ENCODE measurements at places on chromosomes 5 and 9.

DNA sequence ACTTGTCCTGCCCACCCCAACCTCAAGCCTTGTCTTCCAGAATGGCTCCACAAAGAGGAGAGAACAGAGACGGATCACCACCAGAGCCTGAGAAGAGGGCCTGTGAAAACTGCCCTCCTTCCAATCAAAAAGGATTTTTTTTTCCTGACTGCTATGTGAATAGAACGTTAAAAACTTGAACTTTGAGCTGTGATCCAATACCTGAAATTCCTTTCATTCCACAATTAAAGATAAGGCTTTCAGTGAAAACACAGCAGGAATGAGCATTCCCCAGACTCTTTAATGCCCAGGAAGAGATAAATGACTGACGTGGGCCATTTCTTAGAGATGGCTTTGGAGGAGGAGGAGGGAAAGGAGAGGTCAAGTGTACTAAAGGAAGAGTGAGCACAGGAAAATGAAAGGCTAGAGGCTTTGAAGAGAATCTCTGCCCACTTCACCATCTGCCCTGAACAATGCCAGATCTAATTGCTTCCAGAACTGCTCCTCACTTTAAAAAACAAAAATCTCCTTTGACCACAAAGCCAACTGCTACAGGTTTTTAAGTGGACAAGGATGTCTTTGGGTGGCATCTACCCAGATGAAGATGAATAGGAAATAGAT lies 177.9 kb upstream of the MAP3K1 start:
- no peak for DNase-seq

DNA sequence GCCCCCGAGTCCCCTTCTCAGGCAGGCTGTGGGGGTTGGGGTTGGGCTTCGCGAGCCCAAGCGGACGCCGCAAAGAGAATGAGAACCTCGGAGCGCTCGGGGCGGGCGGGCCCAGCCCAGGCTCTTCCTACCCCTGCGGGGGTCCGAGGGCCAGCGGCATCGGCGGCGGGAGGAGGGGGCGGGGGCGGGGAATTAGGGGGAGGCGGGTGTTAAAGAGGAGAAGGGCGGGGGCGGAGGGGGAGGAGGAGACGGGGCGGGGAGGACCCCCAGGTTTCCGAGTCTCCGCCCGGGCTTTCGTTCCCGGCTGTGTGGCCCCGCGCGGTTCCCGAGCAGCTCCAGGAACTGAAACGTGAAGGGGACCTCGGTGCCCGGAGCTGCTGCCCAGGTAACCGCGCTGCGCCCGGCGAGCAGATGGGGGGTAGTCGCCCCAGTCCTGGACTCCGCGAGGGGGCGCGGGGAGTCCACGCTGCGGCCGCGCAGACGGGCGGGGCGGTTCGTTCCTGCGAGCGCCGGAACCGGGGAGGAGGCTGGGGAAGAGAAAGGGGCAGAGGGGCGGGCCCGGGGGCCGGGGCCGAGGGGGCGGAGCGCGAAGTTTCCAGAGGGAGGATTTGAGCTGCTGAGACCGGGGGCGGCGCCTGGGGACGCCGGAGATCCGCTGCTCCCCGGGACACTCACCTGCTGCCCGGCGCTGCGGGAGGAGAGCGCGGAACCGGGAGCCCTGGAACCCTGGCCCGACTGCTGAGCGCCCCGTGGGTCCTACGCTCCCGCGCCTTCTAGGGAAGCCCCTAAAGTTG lies 38.4 kb upstream of the PLEKHG4B start:
- DNase-seq = peak; percentile 36

DNA sequence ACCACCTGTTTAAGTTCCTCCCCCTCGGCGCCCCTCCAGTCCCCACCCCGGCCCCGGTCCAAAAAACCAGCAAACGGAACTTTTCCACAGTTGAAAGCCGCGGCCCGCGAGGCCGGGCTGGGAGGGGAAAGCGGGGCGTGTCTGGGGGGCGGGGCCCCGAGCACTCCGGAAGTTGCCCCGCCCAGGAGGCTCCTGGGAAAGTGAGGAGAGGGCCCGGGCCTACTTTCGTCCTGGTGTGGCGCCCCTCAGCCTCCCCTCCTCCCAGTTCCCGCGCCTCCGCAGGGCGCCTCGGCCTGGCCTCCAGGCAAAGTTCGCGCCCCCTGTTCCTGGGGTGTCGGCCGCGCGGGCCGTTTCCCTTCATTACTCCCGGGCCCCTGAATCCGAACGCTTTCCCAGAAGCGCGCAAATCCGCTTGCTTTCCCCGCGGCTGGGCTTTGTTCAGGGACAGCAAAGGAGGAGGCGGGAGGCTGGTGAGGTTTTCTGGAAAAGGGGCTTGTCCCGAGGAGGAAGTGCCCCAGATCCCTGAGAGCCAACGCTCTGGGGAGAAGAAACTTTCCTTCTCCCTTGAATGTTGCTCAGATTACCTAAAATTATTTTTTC lies 4.5 kb upstream of the DMRT3 start:
- DNase-seq = no peak

- DNase-seq = no peak
Observed at GRCh38 chr9:101569741-101570501, 24.8 kb downstream of the PPP3R2 start.

DNA sequence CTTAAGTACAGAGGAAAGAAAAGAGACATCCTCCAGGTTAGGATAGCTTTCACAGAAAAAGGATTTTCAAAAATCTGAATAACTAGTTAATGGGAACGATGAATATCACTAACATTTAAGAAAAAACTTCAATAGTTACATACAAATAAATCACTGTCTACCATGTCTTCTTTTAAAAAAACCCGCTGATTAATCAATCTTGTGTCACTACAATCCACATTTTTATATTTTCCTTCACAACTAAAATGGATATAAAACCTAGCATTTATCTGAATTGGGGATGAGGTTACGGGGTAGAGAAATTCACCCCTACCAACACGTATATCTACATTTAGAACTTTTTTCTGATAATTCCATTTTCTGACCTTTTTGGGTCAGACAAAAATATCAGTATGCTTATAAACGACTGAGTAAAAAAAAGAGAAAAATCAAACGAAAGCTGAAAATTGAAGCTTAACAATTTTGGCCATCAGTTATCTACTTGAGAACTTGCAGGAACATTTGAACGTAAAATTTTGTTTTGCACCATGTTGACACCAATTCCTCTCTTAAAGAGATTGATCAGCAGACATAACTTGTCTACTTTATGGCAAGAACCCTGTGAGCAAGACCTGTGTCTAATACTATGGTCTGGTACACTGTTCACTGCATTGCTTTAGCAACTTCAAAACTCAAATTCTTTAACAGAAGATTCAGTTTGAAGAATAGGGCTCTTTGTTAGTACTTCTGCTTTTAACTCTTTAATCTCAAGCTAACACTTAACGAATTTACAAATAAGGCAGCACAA lies 4.8 kb downstream of the NR3C1 start:
- DNase-seq = no peak

GRCh38 chr9:31807574-31808256 lies 576.7 kb upstream of the ACO1 start:
- DNase-seq = no peak

GRCh38 chr9:134178768-134179551 lies 14.6 kb upstream of the RNU6ATAC start:
- no peak for DNase-seq
